Type B pancreatic cell (in vitro differentiated cells): ENCODE measurements at places on chromosomes 2 and 18. TPM values are rescaled to one million over a fixed set of nuclear protein-coding genes. Genes with fewer than 3 reads are reported as not detected.

DNA sequence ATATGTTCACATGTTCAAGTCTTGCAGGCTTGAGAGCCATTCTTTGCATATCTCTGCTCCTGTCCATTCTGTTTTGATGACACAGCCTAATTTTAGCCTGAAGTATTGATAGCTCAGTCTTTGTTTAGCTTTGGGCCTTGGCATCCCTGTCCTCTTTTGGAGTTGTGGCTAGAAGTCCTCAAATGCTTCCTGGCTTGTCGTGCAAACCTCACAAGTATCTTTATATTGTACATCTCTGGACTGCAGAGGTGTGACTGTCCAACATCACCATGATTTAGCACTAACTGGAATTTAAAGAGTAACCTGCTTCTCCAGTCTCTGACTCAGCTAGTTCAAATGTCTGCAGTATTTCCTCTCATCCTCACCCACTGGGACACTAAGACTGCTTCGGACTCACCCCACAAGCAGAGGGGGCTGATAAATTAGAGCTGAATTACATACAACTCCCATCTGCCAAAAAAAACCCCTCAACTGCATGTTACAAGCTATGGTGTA is 11.7 kb downstream of the PFN4 start:
- H3K27me3 ChIP-seq = no peaks in the 10 kb centered on the region
- H3K4me1 ChIP-seq = peaks cover 9% of the 10 kb centered on the region
- H3K27ac ChIP-seq = peak overlapping the region; percentile 89
- no peaks in the 10 kb centered on the region for H3K36me3 ChIP-seq

DNA sequence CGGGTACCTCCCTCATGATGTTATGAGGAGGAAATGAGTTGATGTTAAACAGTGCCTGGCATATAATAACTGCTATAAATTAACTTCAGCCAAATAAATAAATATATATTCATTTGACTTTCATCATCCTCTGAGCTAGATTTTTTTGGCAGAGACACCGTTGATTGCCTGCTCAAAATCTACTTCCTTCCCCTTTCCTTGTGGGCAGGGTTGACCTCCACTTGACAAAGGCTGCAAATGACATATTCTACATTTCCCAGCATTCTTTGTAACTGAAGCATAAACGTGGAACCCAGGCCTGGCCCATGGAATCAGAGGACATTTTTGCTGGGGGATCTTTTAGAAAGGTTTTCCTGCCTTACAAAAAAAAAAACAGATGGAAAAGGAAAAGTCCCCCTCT is 177.8 kb downstream of the TXNL1 start:
- H3K27ac ChIP-seq = no peak overlapping the region
- H3K4me1 ChIP-seq = peaks cover 7% of the 10 kb centered on the region
- DNase-seq = no peak
- H3K27me3 ChIP-seq = peaks cover 4% of the 10 kb centered on the region
- no peak overlapping the region for H3K4me3 ChIP-seq

DNA sequence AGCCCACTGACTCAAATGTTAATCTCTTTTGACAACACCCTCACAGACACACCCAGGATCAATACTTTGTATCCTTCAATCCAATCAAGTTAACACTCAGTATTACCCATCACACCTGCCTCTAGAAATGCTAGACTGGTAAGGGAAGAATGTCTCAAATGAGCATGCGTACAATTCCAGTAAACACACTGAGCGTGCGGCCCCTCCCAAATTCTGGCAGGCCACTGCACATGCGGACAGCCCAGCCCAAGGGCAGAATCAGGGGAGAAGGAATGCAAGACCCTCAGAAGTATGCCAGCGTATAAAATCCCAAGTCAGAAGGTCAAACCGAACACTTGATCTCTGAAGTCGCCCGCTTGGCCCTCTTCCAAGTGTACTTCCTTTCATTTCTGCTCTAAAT is 7.6 kb upstream of the EMILIN2 start:
- no peak overlapping the region for H3K27ac ChIP-seq
- no peak overlapping the region for H3K4me3 ChIP-seq
- DNase-seq = no peak
- no peaks in the 10 kb centered on the region for H3K4me1 ChIP-seq
- peaks cover 4% of the 10 kb centered on the region for H3K36me3 ChIP-seq
- peaks cover 22% of the 10 kb centered on the region for H3K27me3 ChIP-seq

RTP5 gene
- total RNA-seq = not detected in 2 replicates

IL36RN gene
- 12.0 and 17.7 TPM in 2 replicates for total RNA-seq

DNA sequence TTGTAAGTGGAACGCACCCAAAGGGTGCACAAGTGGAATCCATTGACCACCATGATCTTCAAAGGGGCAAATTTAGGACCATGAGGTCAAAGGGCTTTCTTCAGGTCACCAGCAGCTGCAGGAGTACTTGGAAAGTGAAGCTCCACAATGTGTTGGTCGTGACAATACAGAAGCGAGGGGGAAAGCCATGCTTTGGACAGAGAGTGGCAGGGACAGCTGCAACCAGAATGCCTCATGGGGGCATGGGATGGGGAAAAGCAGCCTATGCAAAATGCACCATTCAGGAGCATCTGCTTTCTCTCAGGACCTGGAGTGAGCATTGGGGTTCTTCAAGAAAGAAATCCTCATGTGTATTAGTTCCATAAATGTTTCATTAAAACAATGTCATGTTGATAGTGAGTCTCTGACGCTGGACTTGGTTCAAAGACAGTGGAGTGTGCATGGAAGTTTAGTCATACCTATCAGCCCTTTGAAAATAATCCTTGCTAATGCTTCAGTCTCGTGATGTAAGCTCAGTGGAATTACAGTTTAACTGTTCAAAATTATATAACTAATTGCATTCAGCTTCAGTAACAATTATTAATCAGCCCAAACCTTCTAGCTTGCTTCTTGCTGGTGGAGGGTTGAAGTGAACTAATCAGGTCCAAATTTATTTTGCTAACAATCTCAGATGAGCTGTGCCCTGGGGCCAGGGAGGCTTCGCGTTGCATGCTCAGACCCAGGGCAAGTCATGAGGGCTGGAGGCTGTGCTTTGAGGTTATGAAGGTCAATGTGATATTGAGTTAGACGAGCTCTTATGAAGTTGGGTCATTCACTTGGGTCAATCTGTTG is 41.6 kb downstream of the ACKR3 start:
- no peak for DNase-seq
- no peaks in the 10 kb centered on the region for H3K36me3 ChIP-seq
- peaks cover 47% of the 10 kb centered on the region for H3K4me1 ChIP-seq

WNT6 gene
- total RNA-seq = 24.7 and 123 TPM in 2 replicates

CTAGE1 gene
- not detected in 2 replicates for total RNA-seq

DNA sequence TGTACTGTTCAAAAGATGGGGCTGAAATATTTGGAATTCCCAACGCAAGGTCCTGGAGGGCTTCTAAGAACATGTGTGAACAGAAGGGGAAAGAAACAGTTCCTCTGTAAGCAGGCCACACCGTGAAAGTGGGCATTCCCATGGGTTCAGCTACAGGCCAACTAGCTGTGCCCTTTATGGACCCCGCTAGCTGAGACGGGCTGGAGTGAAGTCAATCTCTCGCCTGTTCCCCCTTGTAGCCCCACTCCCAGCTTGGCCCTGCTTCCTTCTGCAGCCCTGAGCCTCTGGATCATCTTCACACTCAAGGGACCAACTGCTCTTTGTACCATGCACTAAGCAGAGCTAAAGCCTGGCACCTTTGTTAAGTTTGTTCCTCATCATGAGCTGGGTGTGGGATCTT is 55.4 kb downstream of the POLR1A start:
- peak; percentile 48 for DNase-seq
- H3K4me3 ChIP-seq = no peak overlapping the region
- H3K27me3 ChIP-seq = no peaks in the 10 kb centered on the region
- H3K4me1 ChIP-seq = no peaks in the 10 kb centered on the region

TMEM131 gene
- total RNA-seq = 34.8 and 41.3 TPM in 2 replicates

GRCh38 chr2:54899576-54900200 is 150.6 kb downstream of the RTN4 start:
- no peak overlapping the region for H3K4me3 ChIP-seq
- H3K4me1 ChIP-seq = no peaks in the 10 kb centered on the region
- no peaks in the 10 kb centered on the region for H3K36me3 ChIP-seq
- H3K27me3 ChIP-seq = no peaks in the 10 kb centered on the region

DNA sequence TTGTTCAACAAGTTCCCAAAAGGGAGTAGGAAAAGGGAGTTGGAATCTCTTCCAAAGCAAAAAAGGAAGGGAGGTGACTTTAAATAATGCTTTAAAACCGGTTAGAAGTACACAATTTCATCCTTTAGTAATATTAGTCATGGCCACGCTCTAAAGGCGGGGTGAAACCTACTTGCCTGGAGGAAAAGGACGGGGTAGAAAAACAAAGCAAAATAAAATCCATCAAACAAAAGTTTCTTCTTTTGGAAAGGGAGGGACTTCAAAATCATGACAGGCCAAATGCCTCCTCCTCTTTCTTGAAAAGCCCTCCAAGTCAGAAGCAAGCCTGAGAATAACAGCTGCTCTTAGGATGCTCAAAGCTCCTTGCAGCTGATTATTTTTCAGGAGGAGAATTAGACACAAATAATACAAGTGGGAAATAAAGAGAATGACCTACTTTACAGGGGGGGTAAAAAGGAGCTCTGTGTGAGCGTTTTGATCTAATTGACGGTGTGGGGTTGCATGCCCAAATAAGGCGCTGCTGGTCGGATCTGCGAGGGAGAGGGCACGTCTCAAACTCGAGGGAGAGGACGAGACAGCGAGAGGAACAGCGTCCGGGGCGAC is 1.8 kb upstream of the NPAS2 start:
- H3K27ac ChIP-seq = peak overlapping the region; percentile 96
- peaks cover 9% of the 10 kb centered on the region for H3K4me1 ChIP-seq
- H3K27me3 ChIP-seq = peaks cover 61% of the 10 kb centered on the region
- no peak for DNase-seq
- no peaks in the 10 kb centered on the region for H3K36me3 ChIP-seq

- peaks cover 2% of the 10 kb centered on the region for H3K27me3 ChIP-seq
- peak overlapping the region; percentile 62 for H3K27ac ChIP-seq
- peaks cover 10% of the 10 kb centered on the region for H3K4me1 ChIP-seq
- DNase-seq = no peak
Observed at GRCh38 chr2:197378494-197379307, 56.1 kb downstream of the SF3B1 start.

GRCh38 chr2:158928965-158929364 is 39.5 kb upstream of the TANC1 start:
- H3K4me1 ChIP-seq = peaks cover 12% of the 10 kb centered on the region
- H3K27me3 ChIP-seq = no peaks in the 10 kb centered on the region
- no peak for DNase-seq
- H3K27ac ChIP-seq = no peak overlapping the region
- no peak overlapping the region for H3K4me3 ChIP-seq
